Hepatic stellate cell (primary cell): ENCODE measurements at places on chromosomes 2 and 18.

GRCh38 chr18:52060607-52061304 is 279.2 kb upstream of the DCC start:
- no peak for DNase-seq

DNA sequence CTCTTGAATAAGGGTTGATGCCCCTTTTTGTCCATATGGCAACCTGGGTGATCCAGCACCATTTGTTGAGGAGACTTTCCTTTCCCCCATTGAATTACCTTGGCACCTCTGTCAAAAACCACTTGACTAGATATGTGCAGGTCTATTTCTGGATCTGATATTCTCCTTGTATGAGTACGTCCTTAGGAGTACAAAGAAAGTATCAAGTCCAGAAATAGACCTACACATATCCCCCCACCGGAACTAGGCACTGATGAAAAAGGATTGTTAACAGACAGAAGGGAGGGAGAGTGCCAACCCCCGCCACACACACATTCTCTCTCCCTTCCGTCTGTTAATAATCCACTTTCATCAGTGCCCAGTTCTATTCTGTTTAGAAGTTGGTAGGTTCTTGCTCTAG is 225.0 kb downstream of the TMEM163 start:
- no peak for DNase-seq

DNA sequence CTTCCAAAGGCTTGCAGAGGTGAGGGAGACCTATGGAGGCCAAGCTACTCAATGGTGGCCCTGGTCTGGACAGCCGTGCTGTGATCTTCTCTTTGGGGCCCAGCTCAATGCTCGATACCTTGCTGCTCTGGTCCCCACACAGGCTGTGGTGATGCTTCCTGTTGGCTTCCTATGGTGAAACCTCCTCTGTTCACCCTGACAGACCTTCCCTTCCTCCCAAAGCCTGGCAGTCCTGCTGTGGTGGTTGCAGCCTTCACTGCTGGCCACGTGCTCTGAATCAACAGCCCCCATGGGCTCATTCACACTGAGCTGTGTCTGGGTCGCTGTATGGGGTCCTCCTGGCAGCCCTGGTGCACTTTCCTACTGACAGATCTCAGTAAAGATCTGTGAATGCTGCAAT is 31.0 kb upstream of the GALR1 start:
- DNase-seq = no peak

DNA sequence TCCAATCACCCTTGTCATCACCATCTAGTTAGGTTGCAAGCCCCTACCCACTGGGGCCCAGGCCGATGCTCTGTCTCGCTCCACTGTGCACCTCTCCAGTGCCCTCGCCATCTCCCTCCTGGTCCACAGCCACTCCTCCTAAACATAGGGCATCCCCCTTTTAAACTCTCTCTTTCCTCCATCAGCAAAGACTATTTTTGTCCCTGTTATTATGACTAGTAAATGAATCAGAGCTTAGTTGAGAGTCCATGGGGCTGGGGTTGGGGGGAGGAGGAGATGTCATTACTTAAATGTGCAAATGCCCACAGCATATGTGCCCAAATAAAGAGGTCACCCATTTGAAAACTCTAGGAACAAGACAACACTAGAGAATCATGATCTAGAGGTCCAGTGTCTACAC is 167.4 kb downstream of the TRABD2A start:
- peak; percentile 19 for DNase-seq

GRCh38 chr2:84443477-84443876 is 15.6 kb downstream of the SUCLG1 start:
- DNase-seq = no peak

DNA sequence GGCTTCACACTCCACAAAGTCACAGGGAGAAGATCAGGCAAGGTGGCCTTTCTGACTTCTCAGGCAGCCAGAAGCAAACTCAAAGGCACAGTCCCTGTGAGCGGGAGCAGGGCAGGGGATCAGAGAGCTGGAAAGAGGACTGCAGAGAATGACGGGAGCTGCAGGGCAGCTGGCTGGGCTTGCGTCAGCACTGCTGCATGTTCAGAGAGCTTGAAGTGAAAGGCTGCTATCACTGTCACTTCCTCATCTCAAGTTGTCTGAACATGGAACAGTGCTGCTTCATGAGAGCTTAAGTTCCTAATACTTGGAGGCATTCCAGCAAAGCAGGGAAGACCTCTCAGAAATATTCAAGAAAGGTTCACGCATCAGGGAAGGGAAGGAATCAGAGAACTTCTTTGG is 20.4 kb downstream of the TGFBRAP1 start:
- no peak for DNase-seq

GRCh38 chr2:54456612-54457322 is 640 bp downstream of the SPTBN1 start:
- peak; percentile 61 for DNase-seq

DNA sequence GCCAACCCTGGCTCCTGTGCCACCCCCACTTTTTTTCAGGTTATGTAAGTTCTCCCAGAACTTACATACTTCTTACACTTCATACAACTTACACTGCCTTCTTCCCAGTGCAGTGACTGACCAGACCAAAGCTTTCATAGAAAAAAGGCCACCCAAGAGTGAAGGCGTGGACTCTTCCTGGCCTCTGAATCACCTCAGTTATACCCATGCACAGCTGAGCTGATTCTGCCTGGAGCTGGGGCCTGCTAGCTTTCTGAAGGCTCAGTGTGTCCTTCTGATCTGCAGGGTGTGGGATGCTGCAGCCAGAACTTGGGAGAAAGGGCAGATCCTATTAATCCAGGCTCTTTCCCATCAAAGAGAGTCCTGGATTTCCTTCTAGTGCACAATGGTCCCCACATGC is 216.1 kb downstream of the TTC32 start:
- DNase-seq = no peak

- DNase-seq = no peak
Observed at GRCh38 chr2:39666491-39667101, 879 bp downstream of the TMEM178A start.

- DNase-seq = no peak
Observed at GRCh38 chr2:188196343-188197008, 95.2 kb upstream of the GULP1 start.

DNA sequence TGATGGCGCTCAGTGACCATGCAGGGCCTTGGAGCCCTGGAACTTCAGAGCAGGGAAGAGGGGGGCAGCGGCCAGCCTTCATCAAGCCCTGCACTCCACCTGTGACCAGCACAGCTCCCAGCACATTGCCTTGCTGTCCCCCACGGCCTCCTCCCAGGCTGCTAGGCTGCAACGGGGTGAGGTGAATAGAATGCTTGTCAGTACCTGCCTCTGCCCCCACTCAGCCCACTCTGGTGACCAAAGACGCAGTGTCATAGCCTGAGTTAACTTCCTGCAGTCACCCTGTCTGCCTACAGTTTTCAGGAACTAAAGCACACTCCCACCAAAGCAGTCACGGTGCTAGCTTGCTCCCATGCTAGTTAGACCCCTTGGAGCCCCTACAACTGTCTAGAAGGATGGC is 72.1 kb downstream of the STPG4 start:
- DNase-seq = no peak

DNA sequence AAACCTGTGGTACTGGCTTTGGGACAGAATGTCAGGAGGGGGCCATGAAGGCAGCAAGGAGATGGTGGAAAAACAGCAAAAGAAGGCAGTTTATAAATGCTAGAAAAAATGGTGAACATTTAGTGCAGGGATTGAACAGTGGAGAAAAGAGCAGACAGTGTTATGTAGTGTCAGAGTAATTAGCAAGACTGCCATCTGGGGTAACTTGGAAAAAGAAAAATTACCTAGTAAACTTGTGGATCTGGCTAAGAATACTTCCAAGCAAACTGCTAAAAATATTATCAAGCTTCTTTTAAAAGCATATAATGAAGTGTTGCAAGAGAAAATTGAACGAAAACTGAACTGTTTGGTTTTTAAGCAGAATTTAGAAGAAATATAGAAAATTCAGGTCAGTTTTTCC is 267.8 kb downstream of the INSIG2 start:
- DNase-seq = no peak

DNA sequence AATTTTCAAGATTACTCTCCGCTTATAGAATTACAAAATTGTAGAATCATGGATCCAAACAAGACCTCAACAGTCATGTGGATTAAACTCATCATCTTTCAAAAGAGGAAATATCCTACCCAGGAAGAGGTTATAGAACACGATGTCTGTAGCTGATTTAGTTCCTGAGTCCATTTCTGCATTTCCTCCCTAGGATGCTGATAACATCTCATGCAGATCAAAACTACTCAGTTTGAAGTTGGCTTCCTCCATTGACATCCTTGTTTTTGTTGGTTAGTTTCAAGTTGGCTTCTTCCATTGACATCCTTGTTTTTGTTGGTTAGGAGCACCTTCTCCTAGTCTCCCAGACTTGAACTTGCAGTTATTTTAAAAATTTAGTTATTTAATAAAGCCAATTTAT is 147.5 kb downstream of the PARD3B start:
- DNase-seq = no peak

DNA sequence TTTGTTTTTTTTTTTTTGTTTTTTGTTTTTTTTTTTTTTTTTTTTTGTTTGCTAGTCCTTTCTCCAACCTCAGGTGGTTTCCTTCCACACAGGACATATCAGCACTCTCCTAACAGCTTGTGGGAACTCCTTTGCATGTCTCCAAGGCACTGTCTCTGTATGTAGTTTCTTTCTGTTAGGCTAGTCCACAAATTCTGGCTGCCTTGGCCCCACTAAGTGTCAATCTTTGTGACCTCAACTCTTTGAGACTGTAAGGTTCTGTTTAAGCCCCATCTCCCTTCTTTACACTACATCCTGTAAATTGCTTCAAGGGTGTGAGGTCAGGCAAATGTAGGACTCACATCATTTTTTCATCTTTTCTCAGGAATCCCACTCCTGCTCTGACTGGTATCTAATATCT is 85.1 kb downstream of the NCOA1 start:
- no peak for DNase-seq

- DNase-seq = peak; percentile 44
Observed at GRCh38 chr2:196233021-196233804, 61.8 kb upstream of the STK17B start.

DNA sequence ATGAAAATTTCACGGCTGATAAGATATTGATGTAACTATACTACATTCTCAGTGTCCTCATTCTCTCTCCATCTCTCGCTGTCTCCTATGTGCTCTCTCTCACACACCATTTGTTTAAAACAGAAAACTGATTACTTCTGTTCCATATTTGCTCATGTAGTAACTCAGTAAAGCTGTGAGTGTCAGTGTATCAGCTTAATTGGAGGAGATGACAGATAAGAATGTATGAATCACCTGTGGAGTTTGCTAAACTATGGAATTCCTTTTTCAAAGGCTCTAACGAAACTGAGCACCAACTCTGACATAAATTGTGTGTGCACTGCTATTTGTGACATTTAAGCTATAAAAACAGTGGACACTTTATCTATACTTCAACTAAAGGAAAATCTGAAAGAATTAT is 1080.0 kb downstream of the DSC3 start:
- DNase-seq = no peak

- DNase-seq = no peak
Observed at GRCh38 chr2:129806990-129807389, 172.5 kb upstream of the RAB6C start.

DNA sequence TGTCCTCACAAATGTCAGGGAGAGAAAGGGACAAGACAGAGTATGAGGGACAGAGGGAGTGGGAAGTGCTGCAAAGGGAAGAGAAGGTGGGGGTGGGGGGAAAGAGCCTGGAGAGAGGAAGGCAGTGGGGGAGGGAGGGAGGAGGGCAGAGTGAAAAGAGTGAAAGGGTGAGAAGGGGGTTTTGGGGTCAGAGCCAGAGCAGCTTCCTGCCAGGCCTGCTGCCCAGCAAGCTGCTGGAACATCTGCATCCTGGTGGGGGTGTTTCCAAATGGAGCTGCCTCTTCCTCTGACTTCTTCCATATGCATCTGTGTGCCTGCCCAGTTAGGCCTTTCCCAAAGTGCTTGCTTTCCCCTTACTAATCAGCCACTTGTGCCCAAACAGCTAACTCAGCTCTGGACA is 94.3 kb upstream of the CELF4 start:
- no peak for DNase-seq

DNA sequence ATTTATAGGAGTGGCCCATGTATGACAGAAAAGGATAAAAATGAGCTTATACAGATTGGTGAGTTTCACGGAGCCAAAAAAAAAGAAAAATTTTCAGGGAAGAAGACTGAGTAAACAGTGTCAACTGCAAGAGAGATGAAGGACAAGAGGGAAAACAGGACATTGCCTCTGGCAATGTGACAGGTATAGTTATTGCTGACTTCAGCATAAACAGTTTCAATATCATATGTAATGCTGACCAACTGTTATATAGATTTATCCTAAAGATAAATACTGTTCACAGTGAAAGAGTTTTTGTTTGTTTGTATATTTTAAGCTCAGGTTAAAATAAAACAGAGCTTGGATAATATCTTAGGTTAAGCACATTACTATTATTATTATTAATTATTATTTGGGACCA is 98.0 kb upstream of the FSIP2 start:
- DNase-seq = no peak

- DNase-seq = no peak
Observed at GRCh38 chr2:68471385-68471784, 4.0 kb downstream of the APLF start.

DNA sequence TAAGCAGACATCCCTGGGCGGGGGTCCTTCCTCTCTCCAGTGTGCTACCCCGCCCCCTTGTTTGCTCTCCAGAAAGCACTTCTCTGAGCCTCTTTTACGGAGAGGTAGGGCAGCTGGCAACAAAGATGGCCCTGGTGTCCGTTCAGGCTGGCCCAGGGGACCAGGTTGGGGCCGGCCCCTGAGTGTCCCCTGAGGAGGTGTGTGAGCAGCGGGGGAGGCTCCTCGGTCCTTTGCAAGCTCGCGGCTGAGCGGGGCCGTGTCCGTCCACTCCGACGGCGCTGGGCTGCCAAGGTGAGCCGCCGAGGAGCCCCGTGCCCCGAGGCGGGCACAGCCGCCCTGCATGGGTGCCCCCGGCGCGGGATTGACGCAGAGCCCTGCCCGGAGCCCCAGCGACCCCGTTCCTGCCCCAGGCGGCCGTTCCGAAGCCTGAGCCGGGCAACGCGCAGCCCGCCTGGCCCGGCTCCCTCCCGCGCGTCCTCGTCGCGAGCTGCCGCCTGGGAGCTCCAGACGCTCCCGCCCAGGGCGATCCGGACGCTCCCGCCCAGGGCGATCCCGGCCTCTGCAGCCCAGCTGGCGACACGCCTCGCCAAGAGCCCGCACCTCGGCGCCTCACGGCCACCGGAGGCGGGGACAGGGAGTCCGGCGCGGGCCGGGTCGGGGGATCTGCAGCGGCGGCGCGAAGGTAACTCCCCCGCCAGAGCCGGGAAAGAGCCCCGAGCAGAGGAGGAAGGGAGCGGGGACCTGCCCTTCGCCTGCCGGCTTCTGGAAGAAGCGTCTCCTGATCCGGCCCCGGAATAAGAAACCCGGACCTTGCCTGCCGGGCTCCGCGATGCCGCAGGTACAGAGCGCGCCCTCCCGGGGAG is at the start of gene PROKR1:
Gene PROKR1 (plus strand): TSS at position 569 of the 863 bp plus-strand sequence. CDS start 2,243 bp downstream, outside the sequence.
- peak; percentile 20 for DNase-seq

- DNase-seq = no peak
Observed at GRCh38 chr18:62883937-62884735, 168.8 kb downstream of the PHLPP1 start.

GRCh38 chr2:5121121-5121520 is 571.1 kb upstream of the SOX11 start:
- no peak for DNase-seq

- peak; percentile 50 for DNase-seq
Observed at GRCh38 chr2:196278491-196278911, 107.1 kb upstream of the STK17B start.
